ENCODE measurements at places on chromosomes 7 and 10.

DNA sequence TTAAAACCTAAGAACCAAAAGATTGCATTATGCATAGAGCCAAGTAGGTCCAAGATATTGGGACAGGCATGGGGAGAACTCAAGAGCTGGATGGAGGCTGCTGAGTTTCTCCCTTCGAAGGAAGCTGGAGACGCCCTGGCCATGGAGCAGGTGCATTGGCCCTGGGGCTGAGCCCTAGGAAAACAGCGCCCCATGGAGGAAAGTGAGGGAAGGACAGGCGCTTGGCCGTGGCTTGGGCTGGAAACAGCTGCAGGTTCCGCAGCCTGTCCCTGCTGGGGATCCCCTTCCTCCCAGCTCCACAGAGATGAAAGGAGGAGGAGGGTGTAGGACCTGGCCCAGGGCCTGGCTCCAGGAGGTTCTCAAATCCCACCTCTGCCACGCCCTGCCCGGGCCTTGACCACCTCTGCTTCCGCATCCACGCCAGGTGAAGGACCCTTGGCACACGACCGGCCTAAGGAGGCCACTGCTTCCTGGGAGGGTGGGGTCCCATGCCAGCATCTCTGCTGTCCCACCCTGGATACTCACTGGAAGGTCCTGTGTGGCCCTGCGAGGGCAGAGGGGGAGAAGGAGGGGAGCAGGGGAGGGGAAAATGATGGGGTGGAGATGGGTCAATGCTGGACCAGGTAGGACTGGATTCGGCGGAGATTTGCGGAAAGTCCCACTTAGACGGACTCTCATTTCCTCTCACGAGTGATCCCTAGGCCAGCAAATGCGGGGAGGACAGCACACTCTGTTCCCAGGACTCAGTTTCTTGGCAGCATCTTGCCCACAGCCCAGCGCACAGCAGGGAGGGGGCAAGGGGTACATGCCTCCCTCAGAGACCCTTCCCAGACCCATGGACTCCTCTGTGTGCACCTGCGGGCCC lies 258.6 kb upstream of the TCERG1L start:
- no peak for DNase-seq

DNA sequence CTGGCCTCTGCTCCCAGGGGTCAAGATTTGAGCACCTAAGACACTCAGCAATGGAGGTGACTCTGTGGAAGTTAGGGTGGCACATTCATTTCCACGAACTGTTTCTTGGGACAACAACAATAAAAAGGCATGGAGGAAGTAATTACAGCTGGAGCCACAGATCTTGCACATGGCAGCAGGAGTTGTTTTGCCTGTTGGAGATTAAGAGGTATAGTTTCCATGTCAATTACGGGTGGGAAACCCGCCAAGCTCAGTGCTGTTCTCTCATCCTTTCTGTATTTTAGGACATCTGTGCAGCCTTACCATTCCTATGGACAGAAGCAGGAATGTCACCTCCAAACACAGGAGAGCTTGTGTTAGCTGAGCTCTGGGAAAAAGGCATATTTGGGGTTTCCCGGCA lies 201.2 kb downstream of the SNX10 start:
- no peak for DNase-seq

- no peak for DNase-seq
Observed at GRCh38 chr7:114852293-114852692, 69.6 kb upstream of the MDFIC start.

- no peak for DNase-seq
Observed at GRCh38 chr7:136079478-136079892, 102.3 kb upstream of the MTPN start.

GRCh38 chr7:156460858-156461627 lies 179.5 kb upstream of the RNF32 start:
- peak; percentile 13 for DNase-seq

DNA sequence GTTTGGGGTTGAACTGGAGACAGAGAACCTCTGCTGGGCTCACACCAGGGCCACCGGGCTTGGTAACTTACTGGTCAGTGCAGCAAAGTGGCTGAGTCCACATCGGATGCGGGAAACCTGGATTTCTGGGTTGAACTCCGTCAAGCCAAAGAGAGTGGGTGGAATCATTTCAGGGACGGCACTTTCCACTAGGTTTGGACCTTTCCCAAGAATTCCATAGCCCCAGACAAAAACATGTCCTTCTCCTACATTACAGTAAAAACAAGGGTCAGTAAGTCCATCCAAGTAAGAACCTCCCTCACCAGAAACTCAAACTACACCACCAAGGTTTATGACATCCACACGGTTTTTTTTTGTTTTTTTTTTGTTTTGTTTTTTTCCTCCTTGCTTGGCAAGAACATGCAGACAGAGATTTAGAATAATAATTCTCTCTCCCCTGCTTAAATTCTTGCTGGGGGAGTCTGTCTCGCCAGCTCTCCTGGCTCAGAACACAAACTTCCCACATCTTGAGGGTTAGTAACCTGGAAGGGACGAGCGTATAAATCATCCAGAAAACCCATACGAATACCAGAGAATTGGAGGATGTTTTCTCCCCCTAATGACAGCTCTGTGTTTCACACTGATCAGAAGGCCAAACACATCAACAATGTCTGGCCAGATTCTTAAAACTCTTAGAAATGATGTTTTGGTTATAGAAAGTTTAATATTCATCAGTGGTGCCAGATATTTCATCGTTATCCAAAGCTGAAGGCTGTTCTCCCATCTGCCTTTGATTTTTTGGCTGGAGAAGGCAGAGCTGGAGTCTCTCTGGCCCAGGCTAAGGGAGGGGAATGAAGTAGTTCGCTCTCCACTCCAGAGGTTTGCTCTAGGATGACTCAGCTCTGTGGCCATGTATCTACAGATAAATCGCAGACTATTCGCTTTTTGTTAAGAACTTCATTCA lies 17.5 kb downstream of the RCC1L start:
- no peak for DNase-seq

GRCh38 chr7:45984386-45985295 lies 63.6 kb upstream of the IGFBP3 start:
- no peak for DNase-seq

- DNase-seq = no peak
Observed at GRCh38 chr7:79823246-79823951, 311.2 kb upstream of the GNAI1 start.

- peak; percentile 71 for DNase-seq
Observed at GRCh38 chr10:124589491-124590041, 127.9 kb downstream of the LHPP start.

DNA sequence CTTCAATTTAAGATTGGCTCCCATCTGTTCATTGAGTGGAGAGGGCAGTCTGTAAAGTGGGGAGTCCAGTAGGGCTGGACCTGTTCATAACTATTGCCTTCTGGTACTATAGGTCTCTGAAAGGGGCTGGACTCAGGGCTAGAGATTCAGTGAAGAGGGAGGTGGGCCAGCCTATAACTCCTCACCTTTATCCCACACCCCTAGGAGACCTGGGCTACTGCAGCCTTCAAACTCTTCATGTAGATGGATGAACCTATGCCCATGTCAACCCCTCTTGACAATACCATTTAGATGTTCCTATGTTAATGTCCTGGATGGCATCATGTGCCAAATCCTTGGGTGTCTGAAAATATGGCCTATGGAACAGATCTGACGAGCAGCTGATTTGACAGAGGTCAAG lies 22.0 kb downstream of the MBL2 start:
- no peak for DNase-seq
